ENCODE measurements at places on chromosomes 2 and 18.

GRCh38 chr18:79779700-79780190 lies 18.0 kb upstream of the KCNG2 start:
- no peak for DNase-seq

- DNase-seq, result no peak
These were observed 669.7 kb downstream of the TDRD15 start for GRCh38 chr2:21793461-21793860.

DNA sequence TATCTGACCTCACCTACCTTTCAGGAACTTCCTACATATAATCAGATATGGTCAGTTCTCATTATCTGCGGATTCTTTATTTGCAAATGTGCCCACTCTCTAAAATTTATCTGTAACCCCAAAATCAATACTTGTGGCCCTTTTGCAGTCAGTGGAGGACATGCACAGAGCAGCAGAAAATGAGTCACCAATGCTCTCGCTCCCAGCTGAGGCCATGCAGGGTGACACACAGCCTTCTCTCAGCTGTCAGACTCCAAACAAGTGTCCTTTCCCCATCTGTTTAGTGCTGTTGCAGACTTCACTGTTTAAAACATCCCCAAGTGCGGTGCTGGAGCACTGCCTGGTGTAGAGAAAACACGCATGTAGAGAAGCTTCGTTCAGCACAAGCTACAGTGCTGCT lies 171.9 kb upstream of the SALL3 start:
- DNase-seq, result no peak

DNA sequence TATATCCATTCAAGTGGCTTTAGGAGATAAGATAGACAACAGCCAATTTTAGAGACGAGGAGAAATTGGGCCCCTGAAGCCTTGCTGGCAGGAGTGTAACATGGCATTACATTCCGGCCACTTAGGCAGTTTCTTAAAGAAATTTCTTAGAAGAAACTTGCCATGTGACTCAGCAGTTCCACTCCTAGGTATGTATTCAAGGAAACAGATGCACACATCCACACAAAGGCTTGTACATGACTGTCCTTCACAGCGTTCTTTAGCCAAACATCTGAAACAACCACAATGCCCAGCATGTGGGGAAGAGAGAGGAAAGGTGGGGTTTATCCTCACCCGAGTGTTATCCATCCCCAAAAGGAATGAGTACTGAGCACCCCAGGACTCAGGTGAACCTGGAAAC lies 107.1 kb downstream of the NFATC1 start:
- no peak for DNase-seq

GRCh38 chr18:27656167-27656778 lies 471.2 kb upstream of the CHST9 start:
- DNase-seq, result no peak

DNA sequence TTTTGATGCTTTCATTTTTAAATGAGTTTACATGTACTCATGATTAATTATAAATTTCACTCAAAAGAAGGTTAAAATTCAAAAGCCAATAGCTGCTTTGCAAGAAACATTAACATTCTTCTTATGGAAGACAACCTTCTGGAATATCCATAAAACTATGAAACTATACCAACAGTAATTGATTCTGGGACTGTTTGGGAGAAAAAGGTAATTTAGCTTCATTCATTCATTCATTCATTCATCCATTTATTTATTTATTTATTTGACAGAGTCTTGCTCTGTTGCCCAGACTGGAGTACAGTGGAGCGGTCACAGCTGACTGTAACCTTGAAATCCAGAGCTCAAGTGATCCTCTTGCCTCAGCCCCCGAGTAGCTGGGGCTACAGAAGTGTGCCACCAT lies 110.3 kb downstream of the NBAS start:
- no peak for DNase-seq

DNA sequence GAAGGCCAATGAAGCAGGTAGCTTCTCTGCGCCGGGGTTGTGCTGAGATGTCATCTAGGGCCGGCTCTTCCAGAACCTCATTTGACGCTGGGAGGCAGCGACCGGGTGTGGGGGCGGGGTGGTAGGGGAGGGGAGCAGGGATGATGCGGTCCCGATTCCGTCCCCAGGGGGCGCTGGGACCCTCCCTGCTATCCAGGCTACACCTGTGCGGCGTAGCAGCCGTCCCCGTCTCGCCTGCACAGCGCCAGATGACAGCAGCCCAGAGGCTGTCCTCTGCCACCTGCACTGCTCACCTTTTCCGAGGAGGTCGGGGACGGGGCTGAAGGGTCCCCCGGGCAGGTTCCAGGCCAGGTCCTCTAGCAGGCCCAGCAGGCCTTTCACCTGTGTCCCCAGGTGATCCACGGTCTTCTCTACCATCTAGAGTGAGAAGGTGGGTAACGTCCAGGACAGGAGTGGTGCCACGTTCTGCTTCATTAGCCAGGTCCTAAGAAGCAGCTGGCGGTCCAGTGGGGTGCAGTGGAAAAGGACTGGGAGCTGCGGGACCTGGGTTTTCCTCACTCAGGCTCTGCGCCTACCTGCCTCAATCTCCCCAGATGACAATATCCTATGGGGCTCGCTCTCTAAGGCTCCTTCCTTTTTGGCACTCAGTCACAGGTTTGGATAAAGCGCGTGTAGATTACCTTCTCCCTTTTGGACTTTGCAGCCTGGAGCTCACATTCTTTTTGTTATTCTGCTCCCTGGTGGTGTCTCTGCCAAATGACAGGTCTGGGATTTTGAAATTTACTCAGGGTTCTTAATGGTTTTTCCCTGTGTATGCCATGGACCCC lies 56.0 kb upstream of the RAB6C start:
- no peak for DNase-seq

DNA sequence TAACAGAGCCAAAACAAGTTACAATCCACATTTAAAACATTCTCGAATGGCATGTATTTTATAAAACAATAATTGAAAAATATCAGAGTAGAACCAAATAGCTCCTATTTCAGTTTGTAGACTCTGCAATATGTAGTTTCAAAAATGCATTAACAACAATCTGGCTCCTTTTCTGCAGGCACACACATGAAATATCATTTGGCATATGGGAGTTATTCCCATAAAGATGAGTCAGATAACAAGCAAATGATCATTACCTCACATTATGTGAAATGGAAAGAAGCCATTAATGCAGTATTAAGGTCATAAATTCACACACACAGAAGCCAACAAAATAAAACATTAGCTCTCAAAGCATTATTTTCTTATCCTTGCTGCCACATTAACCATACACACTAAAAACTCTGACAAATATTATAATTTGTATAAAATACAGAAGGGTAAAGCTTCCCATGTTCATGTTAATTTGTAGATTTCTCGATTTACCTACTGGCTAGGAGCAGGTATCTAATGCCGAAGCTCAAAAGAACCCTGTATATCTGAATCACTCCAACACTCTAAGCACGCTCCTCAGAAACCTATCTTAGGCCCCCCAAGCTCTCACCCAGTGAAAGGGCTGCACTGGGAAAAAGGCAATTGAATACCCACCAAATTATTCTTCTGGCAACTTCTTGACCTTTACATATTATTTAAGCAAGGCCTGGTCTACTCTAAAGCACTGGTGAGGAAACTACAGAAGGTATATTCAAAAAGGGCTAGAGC lies 13.8 kb downstream of the NBAS start:
- DNase-seq, result no peak
